Heart right ventricle (tissue), 16 donors: ENCODE measurements at places on chromosomes 2 and 18. TPM values are rescaled to one million over a fixed set of nuclear protein-coding genes. Genes with fewer than 3 reads are reported as not detected.

PPP1CB gene
- 101 TPM for polyA plus RNA-seq

NPPC gene
- 5.9 TPM for polyA plus RNA-seq

- DNase-seq: no peak
These were observed 585 bp upstream of the MOB1A start for GRCh38 chr2:74179063-74179865.

DNA sequence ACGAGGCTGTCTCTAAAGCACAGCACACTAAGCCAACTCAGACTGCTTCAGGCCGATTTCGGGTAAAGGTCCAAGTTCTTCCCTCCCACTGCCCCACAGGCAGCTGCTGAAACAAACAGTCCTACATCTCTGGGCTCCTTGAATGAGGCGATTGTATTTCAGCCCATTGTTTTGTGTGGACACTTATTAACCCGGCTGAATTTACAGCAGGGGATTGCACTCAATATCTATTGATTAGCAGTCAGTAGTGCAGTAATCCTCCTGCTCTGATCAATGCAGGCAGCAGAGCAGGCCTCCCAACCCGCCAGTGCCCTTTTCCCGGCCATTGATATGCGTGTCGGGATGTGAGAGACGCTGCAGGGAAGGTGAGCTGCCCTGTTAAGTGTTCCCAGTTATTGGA is 330.1 kb downstream of the CMPK2 start:
- no peak for DNase-seq

GRCh38 chr2:54520687-54521086 is 64.6 kb downstream of the SPTBN1 start:
- no peak for DNase-seq

DNA sequence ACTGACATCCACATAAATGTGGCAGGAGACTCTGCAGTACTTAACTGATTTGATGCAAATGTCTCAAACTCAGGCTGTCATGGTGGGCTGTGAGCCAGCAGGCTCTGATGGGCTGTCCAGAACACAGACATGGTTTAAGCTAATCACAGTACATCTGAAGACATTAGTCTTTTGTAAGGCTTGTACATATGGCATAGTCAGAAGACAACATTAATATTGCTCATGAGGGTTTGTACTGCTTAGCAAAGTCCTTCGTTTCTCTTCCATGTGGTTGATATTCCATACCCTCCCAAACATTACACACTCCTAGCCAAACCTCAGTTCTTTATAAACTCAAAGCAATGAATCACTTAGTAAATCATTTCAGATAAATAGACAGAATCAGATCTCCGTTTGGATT is 330.6 kb downstream of the RND3 start:
- no peak for DNase-seq
